ENCODE measurements at places on chromosomes 4 and X. TPM values are rescaled to one million over a fixed set of nuclear protein-coding genes. Genes with fewer than 3 reads are reported as not detected.
A peak's percentile ranks its signal among the peaks of the same experiment; 100 is the strongest.

CCDC120 gene
- total RNA-seq = 5.1 TPM

FAM114A1 gene
- total RNA-seq = 80.1 TPM

CT47B1 gene
- not detected for total RNA-seq

CLDN22 gene
- total RNA-seq = not detected

GPC4 gene
- total RNA-seq = 9.8 TPM

DNA sequence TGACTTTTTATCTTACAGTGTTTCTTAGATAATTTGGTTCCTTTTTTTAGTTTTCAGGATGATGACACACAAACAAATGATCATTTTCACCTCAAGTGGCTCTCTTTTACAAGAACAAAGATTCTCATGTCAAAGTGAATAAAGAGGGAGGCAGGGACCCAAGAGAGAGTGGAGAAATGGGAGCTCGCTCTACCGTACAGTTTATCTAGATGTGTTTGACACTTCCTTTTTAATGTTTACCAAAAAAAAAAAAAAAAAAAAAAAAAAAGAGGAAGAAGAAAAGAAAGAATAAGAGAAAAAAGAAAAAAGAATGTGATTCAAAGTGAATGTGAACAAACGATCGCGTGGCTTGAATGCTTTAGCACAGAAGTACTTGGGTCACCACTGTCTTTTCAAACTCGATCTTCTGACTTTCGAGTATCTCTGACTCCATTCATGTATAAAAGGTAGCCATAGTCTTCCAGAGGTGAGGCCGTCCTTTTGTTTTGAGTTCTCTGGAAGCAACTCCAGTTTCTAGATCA lies 75.6 kb upstream of the GRXCR1 start:
- no peak for DNase-seq

- no peak for DNase-seq
Observed at GRCh38 chr4:36168127-36168878, 76.0 kb downstream of the ARAP2 start.

- DNase-seq = no peak
Observed at GRCh38 chr4:140047017-140047640, 106.9 kb downstream of the MAML3 start.

DNA sequence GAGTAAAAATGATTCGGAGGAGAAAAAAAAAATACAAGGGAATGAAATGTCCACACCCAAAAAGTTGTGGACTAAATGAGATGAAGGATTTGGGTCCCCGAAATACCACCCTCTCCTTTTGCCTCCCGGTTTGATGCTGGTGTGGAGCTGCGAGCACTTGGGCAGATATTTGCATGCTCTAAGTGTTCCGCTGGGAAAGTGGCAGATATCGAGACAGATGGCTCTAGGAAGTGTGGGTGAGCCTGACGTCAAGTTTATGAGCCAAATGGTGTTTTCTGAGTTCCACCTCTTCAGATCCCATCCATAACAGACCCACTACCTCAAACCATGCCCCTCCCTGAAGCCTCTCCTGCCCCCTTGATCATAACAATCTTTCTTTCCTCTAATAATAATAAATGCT lies 228.6 kb downstream of the QDPR start:
- no peak for DNase-seq

- DNase-seq = peak; percentile 47
Observed at GRCh38 chr4:610411-611261, 14.7 kb upstream of the PDE6B start.

DNA sequence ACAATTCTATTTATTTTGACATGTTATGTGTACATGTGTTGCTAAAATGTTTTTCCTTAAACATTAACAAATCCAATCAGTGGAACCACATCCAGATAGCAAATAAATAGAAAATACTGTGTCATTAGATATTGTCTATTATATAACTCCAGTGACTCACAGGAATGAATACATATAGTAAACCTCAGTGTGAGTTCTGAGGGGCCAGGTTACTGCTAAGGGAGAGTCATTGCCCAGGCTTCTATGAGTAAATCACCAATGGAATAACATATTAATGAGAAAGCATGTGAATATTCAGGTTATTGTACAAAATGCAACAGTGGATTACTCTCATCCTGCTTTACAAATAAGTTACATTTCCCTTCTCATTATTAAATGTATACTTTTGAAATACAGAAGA lies 27.2 kb downstream of the TACR3 start:
- DNase-seq = no peak

- DNase-seq = no peak
Observed at GRCh38 chr4:149398993-149399392, 416.6 kb downstream of the IQCM start.

DNA sequence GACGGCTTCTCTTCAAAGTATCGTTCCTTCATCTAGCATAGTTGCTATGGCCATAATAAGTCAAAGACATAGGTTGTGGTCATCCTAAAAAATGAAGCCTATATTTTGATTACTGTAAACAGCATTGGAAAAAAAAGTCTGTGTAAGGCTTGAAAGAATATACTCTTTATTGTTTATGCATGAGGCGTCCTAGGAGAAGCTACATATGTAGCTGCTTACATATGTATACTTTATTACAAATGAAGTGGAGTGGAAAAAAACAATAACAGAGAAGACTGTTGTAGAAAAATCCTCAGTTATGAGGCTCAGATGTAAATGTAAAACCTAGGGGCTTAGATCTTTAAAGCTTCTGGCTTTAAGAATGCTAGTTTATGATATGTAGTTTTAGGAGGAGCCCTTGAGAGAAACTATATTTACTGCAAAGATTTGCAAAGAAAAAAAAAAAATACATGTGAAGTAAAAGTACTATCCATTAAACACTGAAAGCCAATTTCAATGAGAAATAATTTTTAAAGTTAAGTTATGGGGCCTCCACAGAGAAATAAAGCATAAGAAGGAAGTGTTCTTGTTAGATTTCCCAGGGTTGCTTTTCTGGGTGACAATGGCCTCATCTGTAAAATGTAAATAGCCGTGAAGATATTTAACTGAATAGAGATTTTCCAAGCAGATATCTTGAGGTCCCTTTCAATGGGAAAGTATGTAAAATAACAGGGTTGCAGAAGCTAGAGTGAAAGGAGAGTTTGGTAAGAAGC lies 598.2 kb downstream of the TRIML1 start:
- DNase-seq = no peak

GRCh38 chrX:26208012-26208411 lies 8.0 kb upstream of the MAGEB5 start:
- DNase-seq = no peak

DNA sequence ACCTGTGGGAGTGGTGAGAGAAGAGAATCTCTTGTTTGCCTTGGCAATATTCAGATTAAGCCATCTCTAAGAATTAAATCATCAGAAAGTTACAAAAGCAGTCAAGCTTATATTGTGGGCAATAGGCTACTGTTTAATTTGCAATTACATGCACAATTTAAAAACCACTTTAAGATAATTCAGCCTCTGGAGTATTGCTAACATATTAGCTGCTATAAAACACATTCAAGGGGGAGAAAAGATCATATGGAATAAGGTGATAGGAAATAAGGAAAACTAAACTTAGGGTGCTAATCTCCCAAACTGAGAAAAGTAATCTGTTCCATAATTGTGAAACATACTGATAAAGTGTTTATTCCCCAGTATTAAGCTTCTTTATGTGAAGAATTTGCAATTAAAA lies 103.9 kb downstream of the ARAP2 start:
- no peak for DNase-seq

DNA sequence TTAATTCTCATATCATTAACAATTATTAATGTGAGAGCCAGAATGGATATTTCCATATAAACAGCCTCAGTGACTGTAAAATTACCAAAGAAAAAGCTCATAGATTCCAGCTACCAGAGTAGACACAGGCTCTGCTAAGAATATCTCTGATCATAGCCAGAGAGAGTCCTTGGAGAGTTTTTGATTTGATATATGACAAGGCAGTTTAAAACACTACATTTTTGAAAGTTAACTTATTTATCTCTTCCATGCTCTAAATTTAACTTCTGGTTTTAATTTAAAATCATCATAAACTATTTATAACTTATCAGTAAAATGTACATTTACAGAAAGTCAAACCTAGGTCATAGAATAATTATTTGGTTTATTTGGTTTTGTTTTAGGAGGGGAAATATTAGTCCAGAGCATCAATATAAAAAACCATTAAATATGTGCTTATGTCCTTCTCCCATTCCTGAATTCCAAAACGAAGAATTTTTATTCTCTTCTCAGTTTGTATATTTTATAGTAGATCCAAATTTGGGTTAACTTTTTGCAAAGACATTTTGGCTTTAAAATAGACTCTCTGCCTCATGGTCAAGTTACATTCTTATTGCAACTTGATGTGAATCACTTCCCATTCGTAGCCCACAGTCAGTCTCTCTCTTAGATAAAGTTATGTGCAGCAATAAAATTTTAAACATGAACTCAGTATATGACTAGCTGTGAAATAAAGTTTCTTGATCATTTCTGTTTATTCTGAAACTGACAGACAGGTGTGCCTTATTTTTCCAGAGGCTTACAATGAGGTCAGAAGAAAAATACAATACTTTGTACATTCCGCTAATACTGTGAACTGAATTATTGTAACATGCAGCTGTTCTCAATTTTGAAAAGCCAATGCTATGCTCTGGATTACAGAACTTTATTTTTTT lies 267.1 kb downstream of the PAPSS1 start:
- DNase-seq = no peak

- DNase-seq = no peak
Observed at GRCh38 chr4:172787111-172787510, 381.5 kb upstream of the GALNT7 start.

- DNase-seq = no peak
Observed at GRCh38 chrX:24266996-24267395, 46.9 kb downstream of the SUPT20HL2 start.

GRCh38 chr4:165439344-165439743 lies 60.5 kb downstream of the CPE start:
- no peak for DNase-seq

DNA sequence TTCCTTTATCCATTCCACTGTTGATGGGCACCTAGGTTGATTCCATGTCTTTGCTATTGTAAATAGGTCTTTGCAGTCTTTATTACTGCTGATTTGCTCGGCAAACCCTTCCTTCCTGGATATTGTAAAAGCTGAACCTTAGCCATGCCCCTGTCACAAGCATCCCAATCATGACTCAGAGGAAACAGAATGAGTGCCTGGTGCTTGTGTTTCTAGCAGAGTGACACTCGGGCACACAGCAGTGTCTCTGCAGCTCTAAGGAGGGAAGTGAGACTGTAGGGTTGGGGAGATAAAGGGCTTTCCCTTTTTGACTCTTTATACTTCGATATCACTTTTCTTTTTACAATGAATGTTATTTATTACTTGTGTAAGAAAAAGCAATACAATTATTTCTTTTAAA lies 83.3 kb downstream of the AKAP4 start:
- DNase-seq = no peak

- DNase-seq = no peak
Observed at GRCh38 chr4:123671636-123672404, 275.2 kb downstream of the SPRY1 start.

- no peak for DNase-seq
Observed at GRCh38 chr4:48914311-48914710, 7.7 kb upstream of the OCIAD2 start.
